Keratinocyte (primary cell): ENCODE measurements at places on chromosomes 13 and 19.
A peak's percentile ranks its signal among the peaks of the same experiment; 100 is the strongest.

DNA sequence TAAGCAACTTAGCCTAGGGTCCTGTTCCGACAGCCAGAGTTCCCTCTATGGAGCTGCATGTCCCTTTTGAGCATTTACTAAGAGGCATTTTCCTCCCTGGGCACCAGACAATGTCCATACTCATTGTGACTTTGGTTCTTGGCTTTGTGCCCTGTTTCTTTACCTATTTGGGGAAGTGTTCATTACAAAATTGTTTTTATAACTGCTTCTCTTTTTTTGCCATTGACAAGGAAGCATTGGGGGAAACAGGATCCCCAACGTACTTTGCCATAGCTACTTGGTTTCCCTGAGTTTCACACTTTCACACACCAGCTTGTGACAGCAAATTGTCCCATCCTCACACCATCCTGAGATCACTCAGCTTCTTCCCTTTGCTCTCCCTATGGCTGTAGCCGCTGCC is 81.1 kb upstream of the SIAH3 start:
- no peaks in the 10 kb centered on the region for H3K36me3 ChIP-seq
- H3K27ac ChIP-seq: no peak overlapping the region
- H3K27me3 ChIP-seq: peaks cover 26% of the 10 kb centered on the region
- no peak for DNase-seq

GRCh38 chr19:48495396-48495795 is 16.2 kb downstream of the LMTK3 start:
- H3K27me3 ChIP-seq: peaks cover 6% of the 10 kb centered on the region
- H3K4me1 ChIP-seq: peaks cover 11% of the 10 kb centered on the region
- no peak for DNase-seq
- H3K27ac ChIP-seq: no peak overlapping the region

DNA sequence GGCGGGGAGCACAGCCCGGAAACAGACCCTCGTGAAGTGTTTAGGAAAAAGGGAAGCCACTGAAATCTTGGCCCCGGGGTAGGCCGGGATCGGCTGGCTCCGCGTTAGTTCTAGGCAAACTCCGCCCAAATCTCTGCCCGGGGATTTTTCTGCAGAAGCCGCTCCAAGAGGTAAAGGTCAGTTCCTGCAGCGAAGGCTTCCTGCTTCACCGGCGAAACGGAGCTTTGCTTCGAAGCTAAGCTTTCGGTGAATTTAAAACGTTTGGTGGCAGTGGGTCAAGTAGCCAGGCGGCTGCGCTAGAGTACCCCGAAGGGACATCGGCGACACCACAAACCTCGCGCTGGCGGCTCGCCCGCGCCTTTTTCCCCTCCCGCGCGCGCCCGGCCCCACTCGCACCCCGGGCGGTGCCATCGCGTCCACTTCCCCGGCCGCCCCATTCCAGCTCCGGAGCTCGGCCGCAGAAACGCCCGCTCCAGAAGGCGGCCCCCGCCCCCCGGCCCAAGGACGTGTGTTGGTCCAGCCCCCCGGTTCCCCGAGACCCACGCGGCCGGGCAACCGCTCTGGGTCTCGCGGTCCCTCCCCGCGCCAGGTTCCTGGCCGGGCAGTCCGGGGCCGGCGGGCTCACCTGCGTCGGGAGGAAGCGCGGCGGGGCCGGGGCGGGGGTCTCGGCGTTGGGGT is 441 bp downstream of the GJB2 start:
- H3K27me3 ChIP-seq: no peaks in the 10 kb centered on the region
- H3K4me3 ChIP-seq: peak overlapping the region; percentile 76
- H3K27ac ChIP-seq: peak overlapping the region; percentile 76
- peaks cover 59% of the 10 kb centered on the region for H3K4me1 ChIP-seq
- no peak for DNase-seq

DNA sequence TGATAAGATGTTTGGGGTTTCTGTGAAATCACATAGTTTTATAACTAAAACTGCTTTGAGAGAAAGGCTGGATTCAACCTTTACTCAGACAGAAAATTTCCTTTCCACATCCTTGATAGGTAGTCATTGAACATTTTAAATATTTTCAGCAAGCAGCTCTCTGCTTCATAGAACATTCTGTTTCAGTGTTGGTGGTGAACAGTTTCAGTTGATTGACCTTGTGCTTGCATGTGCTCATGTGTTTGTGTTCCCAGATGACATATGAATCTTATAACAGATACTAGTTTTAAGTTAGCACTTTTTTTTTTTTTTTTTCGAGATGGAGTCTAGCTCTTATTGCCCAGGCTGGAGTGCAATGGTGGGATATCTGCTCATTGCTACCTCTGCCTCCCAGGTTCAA is 290.1 kb downstream of the HS6ST3 start:
- H3K4me1 ChIP-seq: no peaks in the 10 kb centered on the region
- no peak for DNase-seq
- H3K4me3 ChIP-seq: no peak overlapping the region
- no peaks in the 10 kb centered on the region for H3K27me3 ChIP-seq
- no peaks in the 10 kb centered on the region for H3K36me3 ChIP-seq

- no peaks in the 10 kb centered on the region for H3K36me3 ChIP-seq
- no peaks in the 10 kb centered on the region for H3K4me1 ChIP-seq
- no peak overlapping the region for H3K4me3 ChIP-seq
Observed at GRCh38 chr19:17529239-17530158, 18.1 kb downstream of the PGLS start.

GRCh38 chr13:33292712-33293111 is 7.2 kb upstream of the STARD13 start:
- no peaks in the 10 kb centered on the region for H3K36me3 ChIP-seq
- peaks cover 11% of the 10 kb centered on the region for H3K4me1 ChIP-seq
- no peaks in the 10 kb centered on the region for H3K27me3 ChIP-seq
- no peak overlapping the region for H3K4me3 ChIP-seq
- H3K27ac ChIP-seq: no peak overlapping the region
- no peak for DNase-seq

- H3K36me3 ChIP-seq: no peaks in the 10 kb centered on the region
- no peaks in the 10 kb centered on the region for H3K4me1 ChIP-seq
- H3K27ac ChIP-seq: no peak overlapping the region
- DNase-seq: no peak
Observed at GRCh38 chr13:90302107-90302506, 1045.4 kb upstream of the MIR17HG start.

- peaks cover 3% of the 10 kb centered on the region for H3K4me1 ChIP-seq
- no peaks in the 10 kb centered on the region for H3K27me3 ChIP-seq
- no peak for DNase-seq
- no peak overlapping the region for H3K27ac ChIP-seq
Observed at GRCh38 chr19:38076337-38076736, 147.7 kb downstream of the DPF1 start.

DNA sequence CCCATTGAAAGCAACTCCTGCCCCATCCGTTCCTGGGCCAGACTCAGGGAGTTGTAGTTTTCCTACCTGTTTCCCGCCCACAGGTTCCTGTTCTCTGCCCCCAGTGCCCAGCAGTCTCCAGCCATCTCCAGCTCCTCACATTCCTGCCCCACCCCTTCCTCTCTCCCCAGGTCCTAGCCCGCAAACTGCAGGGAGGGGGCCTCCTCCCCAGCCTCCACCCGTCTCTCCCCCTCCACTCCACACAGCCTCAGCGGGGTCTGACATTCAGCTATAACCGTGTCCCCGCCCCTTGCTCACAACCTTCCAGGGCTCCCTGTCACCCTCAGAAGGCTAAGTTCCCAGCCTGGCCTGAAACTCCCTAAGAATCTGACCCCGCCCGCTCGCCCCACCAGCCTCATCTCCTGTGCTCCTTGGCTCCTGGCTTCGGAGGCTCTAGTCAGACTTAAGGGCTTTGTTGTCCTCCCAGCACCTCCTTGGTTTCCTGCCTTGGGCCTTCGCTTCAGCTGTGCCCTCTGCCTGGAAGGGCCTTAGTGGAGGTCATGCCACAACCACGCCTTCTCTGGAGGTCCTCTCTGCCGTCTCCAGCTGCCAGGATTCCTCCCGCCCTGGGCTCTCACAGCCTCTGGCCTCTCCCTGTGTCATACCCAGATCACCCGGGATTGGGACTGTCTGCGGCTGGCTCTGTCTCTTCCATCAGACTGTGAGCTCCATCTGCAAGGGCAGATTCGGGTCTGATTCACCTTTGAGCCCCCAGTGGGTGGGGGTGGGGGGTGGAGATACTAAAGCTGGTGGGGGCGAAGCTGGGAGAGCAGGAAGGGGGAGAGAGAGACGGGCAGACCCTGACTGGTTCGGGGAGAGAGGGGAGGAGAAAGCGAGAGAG is 5.1 kb upstream of the SPACA6 start:
- H3K27me3 ChIP-seq: no peaks in the 10 kb centered on the region
- H3K4me1 ChIP-seq: peaks cover 15% of the 10 kb centered on the region
- peak overlapping the region; percentile 73 for H3K27ac ChIP-seq
- H3K4me3 ChIP-seq: peak overlapping the region; percentile 82
- no peak for DNase-seq

DNA sequence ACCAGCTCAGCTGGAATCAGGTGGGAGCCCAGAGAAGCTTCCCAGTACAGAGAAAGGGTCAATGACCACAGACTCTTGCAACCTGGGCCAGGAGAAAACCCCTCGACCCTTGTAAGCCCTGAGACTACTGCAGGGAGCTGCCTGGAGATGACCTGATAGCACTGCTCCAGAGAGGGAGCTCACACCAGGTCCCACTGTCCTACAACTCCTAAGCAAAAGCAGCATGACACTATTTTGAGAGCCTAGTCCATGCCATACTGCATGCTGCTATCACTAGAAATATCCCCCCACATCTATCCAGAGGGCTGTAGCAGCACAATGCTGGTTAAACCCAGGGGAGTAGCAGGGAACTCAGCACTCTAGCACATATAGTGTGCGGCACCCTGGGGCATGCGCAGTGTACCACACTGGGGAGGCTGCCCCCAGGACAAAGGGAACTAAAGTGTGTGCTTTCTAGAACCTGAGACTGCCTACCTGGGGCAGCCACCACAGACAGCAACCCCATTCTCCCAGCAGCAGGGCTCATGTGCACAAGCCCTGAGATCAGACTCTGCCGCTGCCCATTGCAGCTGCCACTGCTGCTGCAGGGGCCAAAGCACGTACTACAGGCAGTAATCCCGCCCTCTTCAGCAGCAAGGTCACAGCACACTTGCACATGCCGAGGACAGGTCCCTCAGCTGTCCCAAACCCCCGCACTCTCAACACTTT is 27.1 kb upstream of the N4BP2L1 start:
- H3K27ac ChIP-seq: no peak overlapping the region
- H3K4me1 ChIP-seq: no peaks in the 10 kb centered on the region
- no peak for DNase-seq
- no peak overlapping the region for H3K4me3 ChIP-seq
- peaks cover 4% of the 10 kb centered on the region for H3K36me3 ChIP-seq

DNA sequence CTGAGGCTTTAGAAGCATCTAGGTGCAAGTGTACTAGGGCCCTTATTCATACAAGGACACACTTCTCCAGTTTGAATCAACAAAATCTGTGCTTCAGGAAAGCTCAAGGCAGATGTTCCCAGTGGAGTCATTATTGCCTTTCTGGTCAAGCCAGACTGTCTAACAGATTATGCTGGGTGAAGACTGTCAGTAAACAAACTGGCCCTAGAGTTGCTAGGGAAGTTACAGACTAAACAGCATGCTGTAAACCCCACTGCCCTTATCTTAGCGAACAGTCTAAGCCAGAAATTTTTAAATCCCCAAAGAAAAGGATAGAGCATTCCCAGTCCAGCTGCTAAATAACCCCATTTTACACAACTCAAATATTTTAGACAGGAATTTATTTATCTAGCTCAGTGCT is 1701.3 kb upstream of the PRR20A start:
- no peak overlapping the region for H3K4me3 ChIP-seq
- DNase-seq: no peak
- no peaks in the 10 kb centered on the region for H3K27me3 ChIP-seq
- no peaks in the 10 kb centered on the region for H3K36me3 ChIP-seq
- H3K27ac ChIP-seq: no peak overlapping the region

DNA sequence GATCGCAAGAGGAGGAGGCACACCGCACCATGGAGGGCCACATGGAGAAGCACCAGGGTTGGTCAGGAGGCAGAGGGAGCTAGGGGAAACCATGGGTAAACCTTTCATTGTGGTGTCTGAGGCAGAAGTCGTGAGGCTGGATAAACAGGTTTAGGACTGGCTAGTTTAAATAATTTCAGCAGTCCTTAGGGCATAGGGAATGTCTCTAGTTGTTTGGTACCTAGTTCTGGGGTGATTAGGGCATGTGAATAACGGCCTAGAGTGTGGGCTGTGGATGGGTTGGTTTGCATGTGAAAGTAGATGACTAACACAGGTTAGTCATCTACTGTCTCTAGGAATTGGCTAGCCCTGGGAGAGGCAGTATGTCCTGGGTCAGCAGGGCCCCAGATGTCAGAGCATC is 102.3 kb downstream of the STOML3 start:
- no peak overlapping the region for H3K4me3 ChIP-seq
- H3K27me3 ChIP-seq: no peaks in the 10 kb centered on the region
- peaks cover 3% of the 10 kb centered on the region for H3K4me1 ChIP-seq
- H3K27ac ChIP-seq: no peak overlapping the region
- H3K36me3 ChIP-seq: no peaks in the 10 kb centered on the region

DNA sequence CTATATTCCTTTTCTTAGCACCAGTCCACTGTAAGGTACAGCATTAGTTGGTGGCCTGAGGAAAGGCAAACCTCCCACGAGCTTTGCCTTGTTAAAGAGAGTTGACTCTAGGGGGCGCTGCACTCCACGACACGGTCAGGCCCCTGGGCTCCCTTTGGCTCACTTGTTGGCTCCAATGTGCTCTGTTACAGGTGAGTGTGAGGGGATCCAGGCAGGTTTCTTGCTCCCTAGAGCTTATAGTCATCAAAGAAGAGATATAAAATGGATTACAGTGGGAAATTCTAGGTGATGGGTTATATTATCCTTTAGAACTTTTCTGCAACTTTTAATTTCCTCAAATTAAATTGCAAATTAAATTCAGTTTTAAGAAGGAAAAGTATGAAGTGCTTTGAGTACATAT is 3.7 kb downstream of the WDR87 start:
- no peaks in the 10 kb centered on the region for H3K36me3 ChIP-seq
- peaks cover 4% of the 10 kb centered on the region for H3K4me1 ChIP-seq
- DNase-seq: peak; percentile 36

GRCh38 chr19:10682397-10683063 is 18.7 kb upstream of the QTRT1 start:
- DNase-seq: no peak
- H3K27ac ChIP-seq: no peak overlapping the region
- H3K4me3 ChIP-seq: no peak overlapping the region

- no peak for DNase-seq
- no peak overlapping the region for H3K4me3 ChIP-seq
- no peak overlapping the region for H3K27ac ChIP-seq
- H3K4me1 ChIP-seq: no peaks in the 10 kb centered on the region
- H3K36me3 ChIP-seq: no peaks in the 10 kb centered on the region
Observed at GRCh38 chr13:101945435-101945834, 456.4 kb downstream of the FGF14 start.
